ENCODE measurements at places on chromosomes 12 and 14.

- no peak for DNase-seq
Measured at GRCh38 chr12:39033782-39034181, 128.4 kb upstream of the CPNE8 start.

DNA sequence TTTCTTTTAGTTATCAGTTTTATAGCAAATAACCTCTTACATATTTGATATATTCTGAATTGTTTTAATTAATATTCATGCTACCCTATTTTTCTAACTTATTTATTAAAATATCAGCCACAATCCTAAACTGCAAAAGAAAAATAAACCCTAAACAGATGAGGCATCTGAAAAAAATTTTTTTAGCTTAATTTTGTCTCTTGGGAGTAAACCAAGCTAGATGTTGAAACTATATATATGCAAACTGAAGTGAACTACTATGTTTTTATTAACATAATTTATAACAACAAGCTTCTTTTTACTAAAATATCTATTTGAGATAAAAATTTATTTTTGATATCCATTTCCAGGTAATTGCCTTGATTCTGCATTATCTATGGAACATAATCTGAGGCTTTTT is 87.6 kb downstream of the PTPRQ start:
- DNase-seq: no peak

DNA sequence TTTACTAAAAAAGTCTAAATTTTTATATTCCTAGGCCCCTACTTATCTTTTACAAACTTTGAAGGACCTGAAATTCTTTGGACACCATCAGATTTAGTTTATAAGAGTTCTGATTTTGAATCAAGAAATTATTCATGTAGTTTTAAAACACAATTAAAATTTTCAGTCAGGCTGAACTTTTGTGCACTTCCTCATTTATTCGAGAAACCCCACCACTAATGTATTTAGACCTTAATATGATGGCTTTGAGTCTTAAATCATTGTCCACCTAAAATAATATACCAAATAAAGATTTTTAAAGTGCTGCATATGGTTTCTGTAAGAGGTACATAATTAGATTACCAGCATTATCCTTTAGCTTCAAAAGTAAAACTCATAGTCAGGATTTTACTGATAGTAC is 103.4 kb downstream of the PAWR start:
- DNase-seq: no peak

- no peak for DNase-seq
Measured at GRCh38 chr12:75603475-75603874, 92.1 kb upstream of the KRR1 start.
